ENCODE measurements at places on chromosomes 7 and 10.

GRCh38 chr10:8315619-8316021 is 261.1 kb downstream of the GATA3 start:
- no peak for DNase-seq

DNA sequence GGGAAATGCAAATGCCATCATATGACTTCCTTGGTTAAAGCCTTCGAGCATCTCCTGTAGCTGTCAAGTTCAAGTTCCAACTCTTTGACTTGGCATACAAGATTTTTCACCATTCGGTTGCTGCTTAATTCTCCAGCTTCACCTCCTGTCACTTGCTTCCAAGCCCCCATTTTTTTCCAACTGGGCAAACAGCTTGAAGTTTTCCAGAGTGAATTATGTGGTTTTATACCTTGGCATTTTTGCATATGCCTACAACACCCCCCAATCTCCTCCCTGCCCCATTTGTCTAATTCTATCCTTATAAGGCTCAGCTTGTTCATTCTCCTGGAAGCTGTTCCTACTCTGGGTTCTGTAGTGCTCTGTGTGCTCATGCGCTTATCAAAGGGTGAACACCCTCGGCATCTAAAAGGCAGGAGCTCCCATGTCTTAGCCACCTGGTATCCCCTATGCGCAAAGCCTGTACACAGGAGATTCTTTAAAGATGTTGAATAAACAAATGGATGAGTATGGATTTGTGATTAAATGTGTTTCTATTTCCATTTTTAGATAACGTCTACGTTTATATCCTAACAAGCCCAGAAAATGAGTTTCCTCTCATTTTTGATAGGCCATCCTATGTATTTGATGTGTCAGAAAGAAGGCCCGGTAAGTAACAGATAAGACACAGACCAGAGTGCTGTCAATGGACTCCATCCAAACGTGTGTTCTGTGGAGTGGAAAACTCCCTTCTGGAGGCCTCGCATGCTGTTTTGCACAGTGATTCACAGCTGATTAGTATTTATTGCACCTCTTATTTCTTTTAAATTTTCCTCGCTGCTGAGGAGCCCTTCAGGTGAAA is 52.5 kb downstream of the CDHR3 start:
- DNase-seq: no peak

DNA sequence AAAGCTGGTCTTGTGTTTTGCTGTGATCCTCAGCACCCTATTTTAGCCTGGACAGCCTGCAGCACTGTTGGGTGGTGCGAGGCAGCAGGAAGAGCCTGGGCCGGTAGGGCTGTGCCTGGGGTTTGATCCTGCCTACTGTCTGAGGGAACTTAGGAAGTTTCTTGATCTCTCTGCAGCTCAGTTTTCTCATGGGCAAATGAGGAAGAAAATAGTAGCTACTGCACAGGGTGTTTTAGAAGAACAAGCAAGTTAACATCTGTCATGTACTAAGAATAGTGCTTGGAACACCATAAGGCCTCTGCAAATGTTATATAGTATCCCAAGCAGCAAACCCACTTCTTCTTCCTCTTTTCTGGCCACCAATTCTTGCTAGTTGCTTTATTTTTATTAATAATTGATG is 12.0 kb upstream of the AGR2 start:
- DNase-seq: no peak

- no peak for DNase-seq
Observed at GRCh38 chr10:43322769-43323168, 48.7 kb upstream of the FXYD4 start.

DNA sequence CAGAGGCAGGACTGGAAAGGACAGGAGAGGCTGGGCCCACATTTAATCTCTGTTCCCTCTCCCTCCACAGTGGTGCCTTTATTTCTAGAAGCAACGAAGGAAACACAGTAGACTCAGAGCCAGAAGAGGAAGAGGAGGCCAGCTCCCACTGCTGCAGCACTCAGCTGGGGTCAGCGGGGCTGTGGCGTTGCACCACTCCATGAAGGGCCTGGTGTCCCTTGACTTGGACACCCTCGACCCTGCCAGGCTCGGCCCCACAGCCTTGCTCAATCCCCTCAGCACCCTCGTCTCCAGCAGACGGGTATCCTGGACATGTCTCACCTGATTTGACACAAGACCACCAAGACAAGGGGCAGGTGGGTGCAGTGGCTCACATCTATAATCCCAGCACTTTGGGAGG is 38.8 kb downstream of the PRKAG2 start:
- DNase-seq: no peak

DNA sequence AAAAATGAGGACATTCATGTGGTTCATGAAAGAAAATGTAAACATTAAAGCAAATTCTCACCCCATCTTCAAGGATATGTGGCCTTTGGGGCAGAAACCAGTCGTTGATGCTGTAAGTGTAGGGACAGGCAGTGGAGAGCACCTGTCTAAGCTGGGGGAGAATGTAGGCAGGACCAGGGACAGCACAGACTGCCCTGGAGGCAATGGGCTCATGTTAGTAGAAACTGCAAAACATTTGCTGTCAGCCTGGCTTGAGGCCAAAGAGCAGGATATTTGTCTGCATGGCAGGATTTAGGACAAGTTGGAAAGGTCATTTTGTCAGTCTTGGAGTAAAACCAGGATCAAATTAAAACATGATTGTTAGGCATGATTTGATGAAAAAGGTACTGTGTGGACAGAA is 211.6 kb upstream of the AGK start:
- DNase-seq: no peak

- no peak for DNase-seq
Observed at GRCh38 chr10:26513101-26513500, 75.0 kb downstream of the APBB1IP start.

DNA sequence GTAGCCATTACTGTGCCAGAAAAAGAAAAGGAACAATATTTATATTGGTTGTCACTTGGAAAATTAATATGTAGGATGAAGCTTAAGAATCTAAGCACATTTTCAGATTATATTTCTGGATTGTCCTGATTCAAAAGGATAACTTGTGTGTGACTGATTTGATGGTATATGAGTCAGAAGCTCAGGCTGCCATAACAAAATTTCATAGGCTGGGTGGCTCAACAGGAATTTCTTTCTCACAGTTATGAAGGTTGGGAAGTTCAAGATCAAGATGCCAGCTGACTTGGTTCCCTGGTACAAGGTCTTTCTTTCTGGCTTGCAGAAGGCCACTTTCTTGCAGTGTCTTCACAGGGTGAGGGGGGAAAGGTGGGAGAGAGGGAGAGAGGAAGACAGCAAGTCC is 108.5 kb downstream of the ST7 start:
- DNase-seq: no peak

- peak; percentile 8 for DNase-seq
Observed at GRCh38 chr10:22714479-22715289, at the start of gene PIP4K2A. TSS of gene PIP4K2A (minus strand) at chr10:22714578. CDS start at chr10:22714326, 252 bp downstream.

- DNase-seq: no peak
Observed at GRCh38 chr7:24931844-24932243, 48.1 kb downstream of the OSBPL3 start.

DNA sequence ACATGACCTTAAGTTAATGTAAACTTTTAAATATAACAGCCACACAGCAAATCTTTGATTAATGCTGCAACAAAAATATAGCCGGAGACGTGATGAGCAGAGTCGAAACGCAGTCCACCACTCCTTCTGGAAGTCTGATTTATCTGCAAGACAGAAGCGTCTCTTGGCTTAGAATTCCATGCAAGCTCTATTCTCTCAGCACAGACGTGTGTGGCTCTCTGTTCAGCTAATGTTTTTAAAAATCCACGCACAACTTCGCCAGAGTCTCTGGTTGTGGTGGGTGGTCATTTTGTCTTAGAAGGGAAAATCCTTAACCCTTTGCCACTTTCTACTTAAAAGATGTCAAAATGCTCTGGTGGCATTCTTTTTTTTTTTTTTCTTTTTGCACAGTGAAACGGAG is 438.0 kb upstream of the MGMT start:
- no peak for DNase-seq

DNA sequence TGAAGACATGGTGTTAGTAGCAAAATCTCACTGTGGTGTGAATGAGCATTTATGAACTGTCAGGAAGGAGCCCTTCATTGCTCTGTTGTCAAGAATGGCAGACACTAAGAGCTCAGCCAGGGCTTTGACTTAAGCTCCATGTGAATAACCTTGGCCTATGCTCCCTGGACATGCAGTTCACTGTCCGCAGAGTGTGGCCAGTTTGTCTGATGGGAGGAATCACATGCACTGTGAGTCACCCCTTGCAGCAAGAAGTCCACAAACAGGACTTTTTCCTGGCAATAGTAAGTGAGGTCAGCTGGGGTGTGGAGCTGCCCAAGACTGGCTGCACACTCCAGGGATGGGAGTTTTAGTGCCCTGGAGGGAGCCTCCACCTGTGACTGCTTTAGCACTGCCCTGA is 49.5 kb downstream of the ZNF37A start:
- DNase-seq: no peak

DNA sequence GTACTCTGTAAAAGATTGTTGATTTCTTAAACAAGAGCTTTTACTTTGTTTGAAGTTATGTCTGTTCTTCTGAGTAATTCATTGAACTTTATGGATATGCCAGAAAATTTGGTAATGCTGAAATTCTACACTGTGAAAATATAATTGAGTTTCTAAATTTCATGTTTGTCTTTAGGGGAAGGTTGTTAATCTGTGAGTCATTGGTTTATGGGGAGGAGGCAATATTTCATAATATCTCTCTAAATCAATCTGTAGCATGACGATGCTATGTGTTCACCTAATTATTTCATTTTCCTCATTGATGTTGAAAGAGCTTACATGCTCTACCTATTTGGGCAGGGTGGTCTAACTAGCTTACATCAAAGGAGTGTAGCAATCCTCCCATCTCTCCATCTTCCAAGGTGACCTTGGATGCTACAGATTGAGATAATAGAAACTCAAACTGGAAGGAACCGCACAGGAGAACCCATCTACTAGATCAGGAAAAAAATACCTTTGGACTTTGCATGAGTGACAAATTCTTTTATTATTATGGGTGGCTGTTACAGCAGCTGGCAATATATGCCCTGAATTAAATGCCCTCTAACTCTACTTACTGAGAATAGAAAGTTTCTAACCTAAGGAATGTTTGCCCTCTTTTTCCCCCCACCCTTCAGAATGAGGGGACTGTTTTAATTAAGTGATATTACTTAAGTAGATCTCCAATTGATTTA is 8.4 kb upstream of the SNX13 start:
- no peak for DNase-seq

- DNase-seq: no peak
Observed at GRCh38 chr7:144720149-144720548, 115.7 kb downstream of the TPK1 start.

GRCh38 chr7:98187138-98187502 is 24.1 kb upstream of the BHLHA15 start:
- no peak for DNase-seq

DNA sequence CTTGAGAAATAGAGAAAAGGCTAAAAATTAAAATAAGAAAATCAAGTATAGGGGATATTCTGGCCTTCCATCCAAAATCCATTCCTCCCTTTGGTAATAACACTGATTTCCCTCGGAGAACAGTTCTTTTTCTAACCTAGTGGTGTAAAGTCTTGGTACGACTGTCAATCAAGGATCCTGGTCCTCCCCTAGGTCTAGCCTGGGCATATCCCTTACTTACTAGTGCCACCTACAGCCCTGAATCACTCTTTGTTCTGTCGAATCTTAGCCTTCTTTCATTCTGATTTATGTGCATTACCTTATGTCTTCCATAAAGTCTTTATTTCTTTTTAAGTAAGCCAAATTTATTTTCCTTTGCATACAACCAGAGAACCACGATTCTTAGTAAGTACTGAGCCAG is 298.7 kb upstream of the LRRTM3 start:
- no peak for DNase-seq

- DNase-seq: no peak
Observed at GRCh38 chr7:71905821-71906220, 506.3 kb downstream of the CALN1 start.

DNA sequence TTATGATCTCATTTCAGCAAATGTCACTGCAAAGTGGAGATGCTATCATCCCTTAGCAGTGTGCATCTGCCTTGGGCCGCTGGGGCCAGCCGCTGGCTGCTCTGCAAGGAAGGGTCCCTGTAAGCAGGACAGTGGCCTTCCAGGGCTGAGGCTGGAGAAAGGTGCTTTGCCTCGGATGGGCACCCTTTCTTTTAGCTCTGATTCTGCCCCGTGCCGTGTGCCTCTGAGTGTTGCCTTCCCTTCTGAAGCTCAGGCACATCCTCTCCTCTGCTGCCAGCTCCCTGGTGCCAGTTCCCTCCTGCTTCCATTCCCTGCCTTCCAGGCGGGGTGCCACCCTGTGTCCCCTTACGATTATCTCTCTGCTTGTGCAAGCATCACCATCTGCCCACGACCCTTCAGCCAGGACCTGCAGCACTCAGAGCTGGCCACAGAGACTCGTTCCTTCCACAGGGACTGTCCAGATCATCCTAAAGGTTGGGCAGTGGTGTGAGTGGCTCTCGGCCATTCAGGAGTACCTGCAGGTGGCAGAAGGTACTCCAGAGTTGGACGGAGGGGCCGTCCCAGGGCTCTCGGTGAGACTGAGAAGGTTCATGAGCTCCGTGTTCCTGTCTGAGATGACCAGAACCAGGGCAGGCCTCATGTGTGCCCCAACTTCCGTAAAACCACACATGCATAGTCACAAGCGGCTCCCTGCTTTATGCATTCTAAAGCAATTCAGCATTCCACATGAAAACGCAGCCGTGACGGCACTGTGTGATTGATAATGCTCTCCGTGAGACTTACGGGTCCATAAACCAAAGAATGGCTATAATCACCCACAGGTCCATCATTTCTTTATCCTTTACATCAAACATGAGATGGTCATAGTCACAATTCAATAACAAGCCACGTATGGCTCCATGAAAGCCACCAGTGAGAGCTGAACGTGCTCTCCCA is 371.4 kb downstream of the DNAJB6 start:
- no peak for DNase-seq

- no peak for DNase-seq
Observed at GRCh38 chr10:97456034-97456685, 10.2 kb downstream of the ZDHHC16 start.

DNA sequence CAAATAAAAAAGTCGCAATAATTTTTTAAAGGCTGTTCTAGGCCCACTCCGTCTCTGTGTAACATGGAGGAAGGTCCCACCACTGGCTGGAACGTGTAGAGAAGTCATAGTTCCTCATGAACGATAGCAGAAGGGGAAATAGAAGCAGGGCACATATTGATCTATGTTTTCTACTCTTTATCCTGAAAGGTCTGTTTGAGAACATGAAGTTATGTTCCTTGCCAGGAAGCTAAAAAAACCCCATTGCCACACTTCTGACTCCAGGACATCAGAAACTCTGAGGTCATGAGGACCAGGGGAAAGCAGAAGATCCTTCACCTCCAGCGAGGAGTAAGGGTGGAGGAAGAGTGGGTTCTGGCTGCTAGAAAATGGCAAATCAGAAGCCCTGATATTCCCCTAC is 10.8 kb downstream of the ANKRD22 start:
- DNase-seq: no peak

DNA sequence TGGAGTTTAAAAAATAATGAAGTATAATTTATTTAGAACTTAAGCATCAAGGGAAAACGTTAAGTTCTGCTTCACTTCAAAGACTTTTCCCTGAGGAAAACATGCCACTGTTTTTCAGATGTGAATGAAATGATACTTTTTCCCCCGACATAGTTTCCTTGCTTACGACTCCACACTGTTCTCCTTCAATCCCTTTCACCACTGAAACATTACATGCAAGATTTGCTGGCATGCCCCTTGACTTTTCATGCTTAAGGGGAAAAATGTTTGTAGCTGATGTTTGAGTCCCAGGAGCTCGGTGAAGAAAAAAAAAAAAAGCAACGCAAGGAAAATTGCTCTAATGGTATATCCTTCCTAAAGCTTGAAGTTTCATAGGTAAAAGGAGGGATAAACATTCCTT is 10.0 kb downstream of the GLI3 start:
- DNase-seq: no peak

Data from NCI-H2107 (cell line).